ENCODE measurements at places on chromosomes 16 and 17.

- no peak for DNase-seq
Measured at GRCh38 chr17:37318931-37319594, 56.7 kb upstream of the C17orf78 start.

GRCh38 chr16:35193956-35194355 lies 1734.5 kb downstream of the TP53TG3F start:
- no peak for DNase-seq

- DNase-seq, result no peak
Measured at GRCh38 chr16:252366-253337, 18.0 kb downstream of the FAM234A start.

DNA sequence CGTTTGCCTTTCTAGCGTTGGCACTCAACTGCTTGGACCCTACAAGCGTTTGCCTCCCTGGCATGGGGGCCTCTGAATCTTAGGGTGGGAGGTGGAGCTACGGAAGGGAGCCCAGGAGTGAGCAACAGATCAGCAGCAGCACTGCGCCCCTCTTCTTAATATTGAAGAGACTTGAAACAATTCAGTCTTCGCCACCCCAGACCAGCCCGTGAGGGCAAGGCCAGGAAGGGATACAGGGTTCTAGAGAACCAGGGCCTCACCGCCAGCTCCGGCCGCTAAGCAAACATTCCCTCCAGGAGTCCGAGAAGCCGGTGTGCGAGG lies 1.5 kb upstream of the GPRC5C start:
- DNase-seq, result no peak

GRCh38 chr17:44269535-44270240 lies 1.8 kb upstream of the SLC4A1 start:
- DNase-seq, result no peak

DNA sequence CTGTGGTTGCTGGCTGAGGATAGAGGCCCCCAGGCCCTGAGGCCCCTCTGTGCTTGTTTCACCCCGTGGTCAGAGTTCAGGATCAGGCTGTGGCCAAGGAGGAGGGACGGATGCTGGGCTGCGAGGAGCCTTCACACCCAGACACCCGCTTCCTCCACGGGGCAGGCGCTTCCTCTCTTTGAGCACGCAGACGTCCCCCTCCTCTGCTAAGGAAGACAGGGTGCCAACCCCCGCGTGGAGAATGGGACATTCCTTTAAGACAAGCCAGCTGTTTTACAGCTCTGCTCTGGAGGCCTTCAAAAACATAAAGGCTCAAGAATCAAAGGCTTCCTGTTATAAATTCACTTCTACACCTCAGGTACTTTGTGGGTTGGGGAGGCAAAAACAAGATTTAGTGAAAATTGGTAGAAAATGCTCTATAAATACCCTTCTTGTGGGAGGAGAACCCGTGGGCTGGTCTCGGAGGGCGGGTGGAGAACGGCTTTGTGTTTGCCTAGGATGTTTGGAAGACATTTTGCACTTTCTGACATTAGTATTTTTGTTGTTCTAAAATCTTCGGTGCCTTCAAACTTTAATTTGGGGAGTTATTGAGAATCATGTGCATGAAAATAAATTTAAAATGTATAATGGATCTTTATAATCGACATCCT lies 60.8 kb upstream of the FOXF1 start:
- DNase-seq, result no peak

DNA sequence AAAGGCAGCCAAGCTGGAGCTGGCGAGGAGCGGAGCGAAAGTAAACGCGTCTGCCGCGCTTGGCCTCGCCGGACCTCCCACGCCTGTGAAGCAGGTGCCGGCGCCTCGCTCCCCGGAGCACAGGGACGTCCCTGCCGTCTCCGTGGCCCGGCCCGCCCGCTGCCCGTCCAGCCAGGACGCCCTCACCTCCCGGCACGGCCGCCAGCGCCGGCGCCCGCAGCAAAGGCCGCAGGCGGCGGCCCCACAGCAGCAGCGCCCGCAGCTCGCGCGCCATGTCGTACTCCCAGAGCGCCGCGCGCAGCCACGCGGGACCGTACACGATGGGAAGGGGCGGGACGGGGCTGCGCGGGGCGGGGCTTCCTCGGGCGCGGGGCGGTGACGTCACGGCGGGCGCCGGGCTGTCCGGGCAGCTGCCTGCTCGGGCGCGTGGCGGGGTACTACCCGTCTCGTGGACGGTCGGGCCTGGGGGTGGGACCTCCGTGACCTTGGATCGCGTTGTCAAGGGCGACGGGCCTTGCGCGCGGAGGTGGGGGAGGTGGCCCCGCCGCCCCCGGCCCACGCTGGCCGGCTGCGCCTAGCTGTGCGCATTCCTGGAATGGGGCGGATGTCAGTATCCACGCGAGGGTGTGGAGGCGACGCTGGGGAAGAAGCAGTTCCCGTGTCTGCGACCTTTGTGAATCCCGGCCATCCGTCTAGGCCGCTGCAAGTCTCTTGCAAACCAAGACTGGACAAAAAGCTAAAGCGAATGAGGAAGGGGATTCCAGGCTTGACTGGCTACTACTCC lies at the start of gene TRAP1:
TRAP1 (minus strand) TSS at position 290 of the 784 bp plus-strand sequence; CDS start at position 274, 16 bp downstream.
- DNase-seq, result peak; percentile 65

DNA sequence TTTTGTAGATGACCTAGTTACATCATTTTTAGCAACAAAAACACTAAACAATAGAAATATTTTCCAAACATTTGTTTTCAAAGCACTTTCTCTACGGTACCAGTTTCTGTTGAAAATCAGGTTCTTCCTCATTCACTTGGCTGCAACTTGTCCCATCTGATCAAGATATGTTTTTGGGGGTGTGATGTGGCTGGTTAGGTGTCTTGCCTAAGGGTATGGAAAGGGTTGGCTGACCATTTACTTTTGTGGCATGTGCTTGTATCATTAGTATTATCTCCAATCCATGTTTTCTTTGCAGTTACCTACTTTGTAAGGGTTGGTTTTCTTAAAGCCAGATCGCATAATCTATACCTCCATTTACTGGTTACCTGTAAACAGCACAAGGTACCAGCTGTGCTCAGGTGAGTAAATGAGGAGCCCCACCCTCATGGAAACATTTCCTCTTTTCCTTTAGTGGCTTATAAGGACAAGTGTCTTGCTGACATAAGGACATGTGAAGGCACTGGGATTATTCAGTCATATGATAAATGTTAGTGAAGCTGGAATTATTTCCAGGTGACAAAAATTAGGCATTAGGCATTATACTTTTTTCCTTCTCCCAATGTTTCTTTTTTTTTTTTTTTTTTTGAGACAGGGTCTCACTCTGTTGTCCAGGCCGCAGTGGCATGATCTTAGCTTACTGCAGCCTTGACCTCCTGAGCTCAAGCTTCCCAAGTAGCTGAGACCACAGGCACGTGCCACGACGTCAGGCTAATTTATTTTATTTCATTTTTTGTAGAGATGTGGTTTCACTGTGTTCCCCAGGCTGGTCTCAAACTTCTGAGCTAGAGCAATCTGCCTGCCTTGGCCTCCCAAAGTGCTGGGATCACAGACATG lies 162.0 kb downstream of the CCDC182 start:
- DNase-seq, result no peak

- DNase-seq, result no peak
Measured at GRCh38 chr17:78372841-78373240, 5.6 kb upstream of the PGS1 start.

DNA sequence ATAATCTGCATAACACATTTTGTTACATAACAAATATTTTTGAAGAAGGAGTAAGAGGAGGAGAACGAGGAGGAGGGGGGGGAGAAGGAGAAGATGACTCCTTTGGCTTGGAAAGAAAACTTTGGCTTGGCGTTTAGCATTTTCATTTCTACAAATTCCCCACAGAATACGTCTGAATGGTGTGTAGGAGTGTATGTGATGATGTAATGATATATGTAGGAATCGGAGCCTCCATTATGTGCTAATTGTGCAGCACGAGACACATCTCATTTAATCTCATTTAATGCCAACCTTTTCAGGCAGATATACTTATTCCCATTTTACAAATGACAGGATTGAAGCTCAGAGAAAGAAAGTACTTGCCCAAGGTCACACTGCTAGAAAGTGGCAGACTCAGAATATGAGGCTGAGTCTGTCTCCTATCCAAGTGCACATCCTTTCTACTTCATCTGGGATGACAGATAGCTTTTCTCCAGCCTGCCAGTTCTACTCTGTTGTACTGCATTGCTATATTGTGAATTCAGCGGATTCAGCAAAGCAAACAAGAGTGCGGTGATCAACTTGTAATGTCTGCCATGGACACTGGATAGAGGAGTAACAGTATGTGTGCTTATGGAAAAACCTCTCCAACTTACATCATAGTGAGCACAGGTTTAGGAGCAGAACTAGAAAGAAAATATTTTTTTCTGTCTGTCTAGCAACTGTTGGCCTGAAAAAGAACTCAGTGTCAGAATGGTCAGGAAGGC lies 10.4 kb upstream of the SLC47A2 start:
- DNase-seq, result no peak

GRCh38 chr16:30488764-30489605 lies 16.4 kb downstream of the ITGAL start:
- no peak for DNase-seq

DNA sequence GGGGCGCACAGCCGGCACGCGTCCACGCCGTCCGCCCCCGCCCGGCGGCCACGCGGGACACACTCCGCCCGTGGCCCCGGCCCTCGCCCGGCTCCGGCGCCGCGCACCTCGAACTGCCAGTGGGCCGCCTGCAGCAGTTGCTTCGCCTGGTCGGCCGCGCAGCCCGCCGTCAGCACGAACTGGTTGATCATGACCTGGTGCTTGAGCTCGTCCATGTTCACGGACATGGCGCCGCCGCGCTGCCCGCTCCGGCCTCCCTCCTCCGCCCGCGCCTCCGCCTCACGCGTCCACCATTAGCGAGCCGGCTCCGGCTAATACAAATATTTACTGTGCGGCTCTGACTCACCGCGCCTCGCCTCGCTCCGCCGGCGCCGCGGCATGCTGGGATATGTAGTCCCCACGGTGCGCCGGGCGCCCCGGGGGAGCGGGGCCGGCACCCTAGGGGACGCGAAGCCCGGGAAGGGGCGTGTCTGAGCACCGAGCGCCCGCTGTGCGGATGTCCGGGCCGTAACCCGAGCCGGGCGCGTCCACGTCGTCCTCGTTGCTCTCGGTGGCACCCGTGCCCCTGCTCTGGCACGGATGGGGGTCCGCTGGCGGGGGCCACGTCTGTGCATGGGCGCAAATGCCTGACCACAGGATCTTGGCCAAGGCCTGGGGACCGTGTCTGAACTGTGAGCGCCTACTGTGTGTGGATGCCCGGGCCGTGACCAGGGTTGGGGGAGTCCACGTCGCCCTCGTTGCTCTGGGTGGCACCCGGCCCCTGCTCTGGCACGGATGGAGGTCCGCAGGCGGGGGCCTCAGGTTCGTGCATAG lies at the start of gene UBALD1:
UBALD1 (minus strand) TSS at position 318 of the 813 bp plus-strand sequence; CDS start at position 227, 91 bp downstream.
- DNase-seq, result peak; percentile 66

DNA sequence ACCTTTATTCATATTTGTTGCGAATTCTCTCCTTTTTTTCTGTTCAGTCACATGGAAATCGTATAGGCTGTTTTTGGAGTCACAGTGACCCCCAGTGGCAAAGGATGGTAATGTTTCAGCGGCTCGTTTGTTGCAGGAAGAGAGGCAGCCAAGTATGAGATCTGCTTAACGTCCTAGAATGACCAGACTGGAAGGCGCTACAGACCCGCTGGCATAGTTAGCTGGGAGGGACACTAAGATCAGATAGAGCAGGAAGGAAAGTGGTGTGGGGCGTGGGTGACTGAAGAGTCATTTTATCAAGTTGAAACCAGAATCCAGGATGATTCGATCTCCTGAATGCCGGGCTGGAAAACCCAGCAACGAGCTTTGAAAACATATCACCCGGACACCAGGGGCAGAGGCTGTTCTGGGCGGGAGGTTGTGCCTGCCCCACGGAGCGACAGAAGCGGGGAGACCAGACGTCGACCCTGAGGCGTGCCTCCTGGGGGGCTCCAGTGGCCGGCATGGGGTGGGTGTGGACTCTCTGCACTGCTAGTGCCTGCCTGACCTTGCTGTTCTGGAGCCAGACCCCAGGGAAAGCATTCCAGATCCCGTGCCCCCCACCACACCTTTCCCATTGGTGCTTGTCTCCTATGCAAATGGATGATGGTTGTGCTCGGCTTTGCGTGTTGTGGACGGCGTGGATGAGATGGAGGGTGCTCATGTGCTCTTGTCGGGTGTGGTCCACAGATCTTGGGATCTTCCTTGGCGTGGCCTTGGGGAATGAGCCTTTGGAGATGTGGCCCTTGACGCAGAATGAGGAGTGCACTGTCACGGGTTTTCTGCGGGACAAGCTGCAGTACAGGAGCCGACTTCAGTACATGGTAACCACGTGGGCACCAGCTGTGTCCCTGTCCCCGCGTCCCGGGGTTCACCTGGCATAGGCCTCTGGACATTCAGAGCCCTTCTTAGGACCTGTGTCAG lies 7.7 kb downstream of the IL34 start:
- peak; percentile 4 for DNase-seq

DNA sequence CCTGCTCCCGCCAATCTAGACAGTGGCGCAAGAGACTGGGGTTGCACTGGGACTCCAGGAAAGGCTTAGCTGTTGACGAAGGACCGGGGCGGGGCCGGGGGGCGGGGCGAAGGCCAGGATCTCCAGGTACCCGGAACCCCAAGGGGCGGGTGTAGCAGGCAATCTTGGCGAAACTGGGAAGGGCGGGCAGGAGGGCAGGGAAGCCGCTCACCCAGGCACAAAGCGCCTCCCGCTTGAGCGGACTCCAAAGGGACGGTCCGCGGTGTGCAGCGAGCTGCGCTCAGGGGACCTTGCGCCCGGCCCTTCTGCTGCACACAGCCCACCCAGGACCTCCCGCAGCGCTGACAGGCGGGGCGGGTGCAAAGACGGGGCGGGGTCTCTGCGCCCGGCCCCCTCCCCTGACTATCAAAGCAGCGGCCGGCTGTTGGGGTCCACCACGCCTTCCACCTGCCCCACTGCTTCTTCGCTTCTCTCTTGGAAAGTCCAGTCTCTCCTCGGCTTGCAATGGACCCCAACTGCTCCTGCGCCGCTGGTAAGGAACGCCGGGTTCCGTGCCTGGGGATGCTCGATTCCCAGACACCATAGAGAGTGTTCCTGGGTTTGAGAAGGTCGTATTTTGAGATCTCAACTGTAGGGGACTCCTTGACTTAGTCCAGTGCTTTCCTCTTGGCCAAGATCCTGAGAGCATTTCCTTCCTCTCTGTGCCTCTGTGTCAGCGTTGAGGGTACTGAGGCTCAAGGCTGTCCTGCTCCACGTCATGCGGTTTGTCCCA lies at the start of gene MT1F:
MT1F (plus strand) TSS at position 405 of the 772 bp plus-strand sequence; CDS start at position 505, 100 bp downstream.
- DNase-seq, result no peak
